ENCODE measurements at places on chromosomes 7 and 10.

DNA sequence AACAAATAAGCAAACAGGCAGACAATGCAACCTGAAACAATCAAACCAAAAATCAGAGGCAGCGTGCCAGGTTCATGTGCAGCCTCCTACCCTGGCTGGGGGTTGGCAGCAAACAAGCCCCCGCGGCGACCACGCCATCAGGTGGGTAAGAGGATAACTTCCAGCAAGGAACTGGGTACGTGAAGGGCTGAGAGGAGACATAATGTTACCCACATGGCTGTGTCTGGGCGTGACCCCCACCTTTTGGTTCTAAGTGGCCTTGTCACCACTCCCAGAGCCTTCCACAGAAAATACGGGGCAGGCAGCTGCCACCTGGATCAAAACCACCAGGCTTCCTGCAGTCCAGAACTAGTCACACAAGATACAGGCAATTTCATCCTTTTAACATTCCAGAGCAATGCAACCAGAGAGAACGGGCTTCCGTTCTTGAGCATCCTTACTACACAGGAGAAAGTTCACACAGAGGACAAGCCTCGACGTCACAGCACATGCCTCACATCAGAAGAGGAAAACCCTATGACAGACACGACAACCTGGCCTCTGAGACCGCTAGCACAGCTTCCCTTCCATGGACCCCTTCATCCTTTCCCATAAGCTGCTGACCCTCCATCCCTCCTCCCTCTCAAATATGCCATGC lies 171.0 kb downstream of the GRID1 start:
- no peak for DNase-seq

DNA sequence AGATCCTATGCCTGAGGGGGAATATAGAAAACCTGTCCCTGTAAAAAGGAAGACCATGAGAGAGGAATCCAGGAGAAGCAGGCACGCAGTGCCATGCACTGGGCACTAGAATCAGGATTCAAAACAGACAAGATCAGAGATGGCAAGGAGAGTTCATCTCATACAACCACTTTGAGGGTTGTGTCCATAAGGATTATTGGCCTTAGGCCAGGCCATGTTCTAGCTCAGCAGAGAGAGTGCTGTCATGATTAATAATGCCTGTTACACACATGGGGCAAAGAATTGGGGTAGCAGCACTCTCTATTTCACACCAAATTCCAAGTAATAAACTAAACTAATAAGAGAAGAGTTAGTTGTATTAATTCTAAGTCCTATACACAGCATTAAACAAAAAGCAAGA lies 29.1 kb downstream of the EZH2 start:
- no peak for DNase-seq

GRCh38 chr10:34124522-34125035 lies 690.5 kb downstream of the PARD3 start:
- no peak for DNase-seq

DNA sequence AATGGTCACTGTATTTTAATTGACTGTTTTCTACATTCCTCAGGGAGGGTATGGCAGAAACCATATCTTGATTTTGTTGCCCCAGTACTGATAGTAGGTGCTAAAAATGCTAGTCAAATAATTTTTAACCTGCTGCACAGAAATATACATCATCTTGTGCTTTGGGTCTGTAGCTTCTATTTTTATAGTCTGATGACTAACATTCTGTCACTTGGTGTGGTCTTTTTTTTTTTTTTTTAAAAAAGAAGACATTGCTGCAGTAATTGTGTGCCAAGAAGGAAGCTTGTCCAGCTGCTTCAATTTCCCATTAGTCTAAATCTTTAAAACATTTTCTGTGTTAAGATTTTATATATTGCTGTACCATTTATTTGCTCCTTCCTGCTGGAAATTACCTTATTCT lies 83.6 kb downstream of the ICA1 start:
- DNase-seq: no peak

Data from activated CD8-positive, alpha-beta T cell treated with anti-CD3 and anti-CD28 coated beads, Interleukin-2, amount 10 ng/mL, durations not matched to agents 7 days and 5 days (primary cell).